ENCODE measurements at places on chromosomes 16 and 17.
A peak's percentile ranks its signal among the peaks of the same experiment; 100 is the strongest.

DNA sequence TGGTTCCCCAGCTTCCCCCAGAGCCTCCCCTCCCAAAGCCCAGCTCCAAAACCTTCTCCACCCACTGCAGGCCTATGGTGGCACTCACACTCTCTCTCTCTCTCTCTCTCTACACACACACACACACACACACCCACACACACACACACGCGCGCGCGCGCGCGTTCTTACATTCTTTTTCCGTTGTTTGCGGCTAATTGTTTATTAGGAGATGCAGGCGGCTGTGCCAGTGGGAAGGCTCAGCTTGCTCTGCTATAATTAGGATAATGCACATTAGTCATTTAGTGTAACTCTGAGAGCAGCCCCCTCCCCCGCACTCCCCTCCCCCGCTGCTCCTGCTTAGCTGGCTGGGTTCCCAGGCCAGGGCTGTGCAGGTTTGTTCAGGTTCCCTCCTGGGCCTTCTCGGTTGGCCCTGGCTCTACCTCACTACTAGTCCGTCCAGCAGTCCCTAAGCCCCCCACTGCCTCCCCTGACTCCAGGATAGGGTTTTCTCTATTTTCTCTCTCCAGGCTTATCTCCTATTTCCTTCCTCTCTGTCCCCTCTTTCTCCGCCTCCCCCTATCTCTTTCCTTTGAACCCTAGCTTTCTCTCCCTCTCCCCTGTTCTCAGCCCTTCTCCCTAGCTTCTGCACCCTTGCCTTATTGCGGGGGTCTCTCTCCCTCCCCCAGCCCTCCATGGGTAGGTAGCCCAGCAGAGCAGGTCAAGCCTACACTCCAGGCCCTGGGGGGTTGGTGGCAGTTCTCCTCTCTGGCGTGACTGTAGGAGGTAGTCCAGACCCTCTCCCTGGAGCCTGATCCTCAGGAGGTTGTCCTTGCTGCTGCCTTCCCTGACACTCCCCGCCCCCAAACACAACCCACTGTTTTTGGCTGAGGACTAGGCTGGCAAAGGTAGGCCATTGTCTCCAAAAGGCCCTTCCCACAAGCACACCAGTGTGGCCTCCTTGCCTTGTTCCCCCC lies 34.0 kb downstream of the TMEM132E start:
- no peak for DNase-seq

DNA sequence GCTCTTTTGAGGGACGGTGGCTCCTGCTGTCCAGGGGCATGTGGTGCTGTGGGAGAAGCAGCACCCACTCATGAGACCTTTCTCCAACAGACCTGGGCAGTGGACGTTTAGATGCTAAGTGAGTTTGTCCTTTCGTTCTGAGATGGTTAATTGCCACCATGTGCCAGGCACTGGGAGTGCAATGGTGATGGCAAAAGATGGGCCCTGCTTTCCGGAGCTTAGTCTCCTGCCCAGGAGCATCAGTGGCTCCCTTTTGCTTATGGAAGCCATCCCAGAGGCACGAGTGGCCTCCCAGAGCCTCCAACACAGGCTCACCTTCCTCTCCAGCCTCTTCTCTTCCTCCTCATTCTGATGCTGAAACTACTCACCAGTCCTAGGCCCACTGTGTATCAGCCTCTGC lies 28.4 kb downstream of the CASKIN2 start:
- DNase-seq, result no peak

GRCh38 chr16:75062135-75062975 lies 54.2 kb downstream of the LDHD start:
- no peak for DNase-seq

DNA sequence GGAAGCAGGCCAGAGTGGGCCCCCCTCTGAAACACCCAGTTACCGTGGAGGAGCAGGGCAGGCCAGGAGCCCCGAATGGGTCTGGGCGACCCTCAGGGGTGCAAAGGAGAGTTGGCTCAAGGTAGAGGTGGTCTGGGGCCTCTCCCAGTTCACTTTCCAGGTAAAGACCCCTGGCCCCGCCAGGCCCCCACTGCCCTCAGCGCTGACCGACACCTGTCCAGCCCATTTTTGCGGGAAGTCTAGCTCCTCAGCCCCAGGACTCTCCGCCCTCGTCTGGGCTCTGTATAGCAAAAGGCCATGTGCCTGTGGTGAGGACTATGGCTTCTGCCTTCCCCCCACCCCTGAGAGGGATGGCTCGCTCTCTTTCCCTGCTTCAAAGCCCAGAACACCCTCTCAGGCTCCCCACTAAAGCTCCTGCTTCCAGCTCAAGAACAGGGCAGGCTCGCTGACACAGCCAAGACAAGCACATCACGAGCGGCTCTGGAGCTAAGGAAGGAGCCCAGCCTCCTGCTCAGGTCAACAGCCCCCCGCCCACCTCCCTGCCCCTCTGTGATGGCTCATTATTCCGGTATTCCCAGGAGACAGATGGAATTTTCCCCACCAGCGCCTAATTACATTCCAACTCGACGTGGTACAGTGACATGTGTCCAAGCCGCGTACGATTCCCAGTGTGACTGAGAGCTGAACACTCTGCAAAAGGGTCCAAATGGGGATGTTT lies 59.4 kb downstream of the RTN4RL1 start:
- no peak for DNase-seq

DNA sequence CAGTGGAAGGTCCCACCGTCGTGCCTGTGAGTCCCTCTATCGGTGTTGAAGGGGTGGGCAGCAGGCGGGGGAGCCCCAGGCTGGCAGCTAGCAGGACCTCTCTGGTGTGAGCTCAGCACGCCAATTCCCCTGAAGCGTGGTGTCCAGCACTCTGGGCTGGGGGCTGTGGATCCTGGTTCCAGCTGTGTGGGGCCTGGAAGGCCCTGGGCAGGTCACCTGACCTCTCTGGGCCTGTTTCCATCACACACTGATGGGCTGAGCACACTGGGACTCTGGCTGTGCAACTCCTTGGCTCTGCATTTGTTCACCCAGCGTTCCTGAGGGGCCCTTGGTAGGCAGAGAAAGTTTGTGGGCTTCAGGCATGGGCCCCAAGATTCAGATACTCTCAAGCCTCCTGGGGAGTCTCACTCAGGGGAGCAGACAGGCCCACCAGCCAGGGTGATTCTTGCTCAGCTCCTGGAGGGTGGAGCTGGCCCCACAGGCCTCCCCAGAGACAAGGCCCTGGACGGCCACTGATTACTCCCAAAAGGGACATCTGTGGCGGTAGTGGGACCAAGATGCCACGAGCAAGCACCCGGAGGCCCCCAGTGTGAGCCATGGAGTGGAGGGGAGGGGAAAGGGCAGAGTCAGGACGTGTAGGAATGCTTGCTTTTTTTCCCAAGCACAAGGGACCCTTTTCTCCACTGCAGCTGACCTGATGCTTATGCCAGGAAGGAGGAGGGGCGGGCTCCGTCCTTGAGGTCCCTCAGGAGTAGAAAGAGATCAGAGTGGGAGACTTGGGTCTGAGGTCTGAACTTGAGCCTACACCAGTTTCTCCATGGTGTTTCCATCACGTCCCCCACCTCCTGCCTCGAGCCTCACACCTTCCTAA lies 8.5 kb downstream of the SCGB1C2 start:
- DNase-seq, result peak; percentile 52

DNA sequence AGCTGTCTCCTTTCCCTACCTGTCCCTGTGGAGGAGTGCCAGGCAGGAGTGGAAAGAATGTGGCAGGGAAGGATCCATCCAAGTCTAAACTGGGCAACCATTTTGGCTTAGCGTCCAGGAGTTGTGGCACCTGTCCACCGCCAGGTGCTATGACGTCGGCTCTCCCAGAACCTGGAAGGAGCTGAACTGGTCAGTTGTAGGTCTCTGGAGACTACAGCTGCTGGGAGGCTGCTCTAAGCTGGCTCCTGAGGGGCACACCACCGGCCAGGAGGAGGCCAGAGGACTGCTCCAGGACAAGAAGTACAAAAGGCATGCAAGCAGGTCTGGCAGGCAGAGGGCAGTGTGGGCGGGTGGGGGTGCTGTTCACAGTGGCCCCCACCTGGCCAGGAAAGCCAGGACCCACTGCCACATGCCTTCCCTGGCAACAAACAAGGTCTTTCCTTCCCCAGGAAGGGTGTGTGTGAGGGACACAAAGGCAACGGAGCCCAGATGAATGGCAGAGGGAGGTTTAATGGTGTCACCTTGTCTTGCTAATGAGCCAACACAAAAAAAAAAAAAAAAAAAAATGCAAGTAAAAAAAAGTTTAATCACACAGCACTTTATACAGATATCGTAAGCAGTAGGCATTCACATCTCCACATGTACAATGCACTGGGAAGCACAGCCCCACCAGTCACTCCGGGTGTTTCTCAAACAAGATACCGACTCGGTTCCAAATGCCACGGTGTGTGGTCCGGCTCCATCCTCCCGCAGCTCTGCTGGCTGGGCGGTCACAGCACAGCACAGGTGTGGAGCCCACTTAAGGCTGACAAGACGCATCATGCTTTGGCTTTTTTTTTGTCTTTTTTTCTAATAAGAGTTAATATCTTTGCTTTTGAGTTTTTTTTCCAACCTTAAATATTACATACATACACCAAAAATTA lies 4.8 kb downstream of the SPHK1 start:
- no peak for DNase-seq

DNA sequence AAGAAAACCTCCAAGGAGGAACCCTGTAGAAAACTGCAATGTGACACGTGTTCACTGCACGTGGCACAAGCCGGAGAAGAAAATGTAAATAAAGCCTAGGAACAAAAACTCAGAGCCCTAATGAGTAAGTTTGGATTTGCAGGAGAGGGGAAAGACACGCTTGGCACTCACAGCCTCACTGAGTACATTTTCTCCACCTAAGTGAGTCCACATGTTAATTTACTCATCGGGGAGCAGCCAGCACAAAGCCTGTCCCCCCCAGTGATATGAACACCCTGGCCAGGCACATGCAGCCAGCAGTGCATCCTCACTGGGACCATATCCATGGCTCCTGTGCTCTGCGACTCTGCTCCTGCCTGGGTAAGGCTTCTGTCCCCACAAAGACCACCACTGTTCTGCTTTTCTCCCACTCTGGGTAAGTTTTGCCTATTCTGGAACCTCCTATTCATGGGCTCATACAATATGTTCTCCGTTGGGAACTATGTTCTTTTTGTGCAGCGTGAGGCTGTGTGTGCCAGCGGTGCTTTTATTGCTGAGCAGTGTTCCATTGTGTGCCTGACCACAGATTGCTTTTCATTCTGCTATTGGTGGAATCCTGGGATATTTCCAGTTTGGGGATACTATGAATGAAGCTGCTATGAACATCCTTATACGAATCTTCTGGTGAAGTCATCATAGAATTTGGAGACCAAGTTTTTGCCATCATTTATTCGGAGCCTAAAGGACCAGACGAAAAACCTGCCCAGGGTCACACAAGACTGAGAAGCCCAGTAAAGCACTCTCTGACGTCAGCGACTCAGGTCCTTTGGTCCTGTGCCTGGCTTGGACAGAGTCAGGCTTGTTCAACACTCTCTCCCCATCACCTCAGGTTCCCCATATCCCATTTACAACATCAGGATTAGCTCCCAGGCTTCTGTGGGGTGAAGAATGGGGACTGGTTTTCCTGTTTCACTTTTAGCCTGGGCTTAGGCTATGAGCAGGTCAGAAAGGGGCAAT lies 53.3 kb downstream of the RNF112 start:
- peak; percentile 59 for DNase-seq

- DNase-seq, result no peak
These were observed 22.9 kb upstream of the PHAF1 start for GRCh38 chr16:67086822-67087221.

- no peak for DNase-seq
These were observed 2.0 kb downstream of the SLC46A1 start for GRCh38 chr17:28404007-28404406.

DNA sequence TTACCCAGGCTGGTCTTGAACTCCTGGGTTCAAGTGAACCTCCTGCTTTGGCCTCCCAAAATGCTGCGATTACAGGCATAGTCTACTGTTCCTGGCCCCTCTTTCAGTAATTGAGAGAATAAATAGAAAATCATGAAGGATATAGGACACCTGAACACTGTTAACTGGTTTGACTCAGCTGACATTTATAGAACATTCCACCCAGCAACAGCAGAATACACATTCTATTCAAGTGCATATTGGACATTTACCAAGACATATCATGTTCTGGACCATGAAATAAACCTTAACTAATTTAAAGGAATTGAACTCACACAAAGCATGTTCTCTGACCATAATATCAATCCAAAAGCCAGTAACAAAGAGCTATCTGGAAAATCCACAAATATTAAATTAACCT lies 19.8 kb upstream of the BAIAP2 start:
- no peak for DNase-seq

DNA sequence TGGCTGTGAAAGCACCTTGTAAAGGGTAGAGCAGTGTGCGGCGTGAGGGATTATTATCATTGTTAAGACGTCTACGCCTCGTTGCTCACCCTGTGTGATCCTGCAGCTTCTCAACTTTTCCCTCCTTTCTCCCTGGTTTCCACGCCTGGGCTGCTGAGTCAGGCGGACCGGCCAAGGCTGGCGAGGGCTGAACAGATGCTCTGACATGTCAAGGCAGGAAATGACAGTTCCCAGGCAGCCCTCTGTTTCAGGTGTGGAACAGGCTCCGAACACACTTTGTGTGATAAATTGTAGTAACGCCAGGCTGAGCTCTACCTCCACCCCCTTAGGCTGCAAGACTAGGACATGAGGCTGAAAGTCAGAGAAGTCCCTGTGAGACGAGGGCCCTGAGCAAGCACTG lies 46.0 kb upstream of the TBX2 start:
- no peak for DNase-seq

DNA sequence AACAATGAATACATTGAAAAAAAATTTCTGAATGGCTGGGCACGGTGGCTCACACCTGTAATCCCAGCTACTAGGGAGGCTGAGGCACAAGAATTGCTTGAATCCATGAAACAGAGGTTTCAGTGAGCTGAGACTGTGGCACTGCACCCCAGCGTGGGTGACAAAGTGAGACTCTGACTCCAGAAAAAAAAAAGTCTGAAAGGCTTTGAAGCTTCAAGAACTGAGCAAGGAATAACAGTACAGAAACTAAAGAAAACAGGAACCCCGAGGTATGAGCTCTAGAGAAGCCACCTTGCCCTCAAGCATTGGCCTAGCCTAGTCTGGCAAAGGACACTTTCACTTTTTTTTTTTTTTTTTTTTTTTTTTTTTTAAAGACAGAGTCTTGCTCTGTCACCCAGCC lies 45.0 kb downstream of the TEX2 start:
- DNase-seq, result no peak

GRCh38 chr17:31318298-31318801 lies 3.1 kb downstream of the EVI2A start:
- peak; percentile 77 for DNase-seq

DNA sequence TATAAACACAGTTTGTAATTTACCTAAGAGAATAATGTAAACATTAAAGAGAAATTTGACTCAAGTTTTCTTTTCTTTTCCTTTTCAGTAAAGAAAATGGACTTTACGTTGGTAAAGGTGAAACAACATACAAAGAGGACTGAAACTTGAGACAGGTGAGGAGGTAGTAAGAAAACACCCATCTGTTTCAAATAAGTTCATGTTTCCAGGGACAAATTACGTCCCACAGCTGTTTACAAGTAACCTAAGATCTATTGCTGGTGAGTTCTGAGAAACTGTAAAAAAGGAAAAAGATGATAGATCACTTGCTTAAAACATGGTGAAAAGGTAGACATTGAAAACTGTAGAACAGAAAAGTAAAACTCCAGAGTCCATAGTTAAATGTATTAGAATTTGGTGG lies 4.8 kb upstream of the ABCA5 start:
- DNase-seq, result no peak

- peak; percentile 49 for DNase-seq
These were observed 282.3 kb upstream of the TNRC6C start for GRCh38 chr17:77676237-77676661.

Measured in tibial artery (tissue), 4 donors.